NCI-H460 (cell line): ENCODE measurements at places on chromosomes 16 and 17. TPM values are rescaled to one million over a fixed set of nuclear protein-coding genes. Genes with fewer than 3 reads are reported as not detected.

DNA sequence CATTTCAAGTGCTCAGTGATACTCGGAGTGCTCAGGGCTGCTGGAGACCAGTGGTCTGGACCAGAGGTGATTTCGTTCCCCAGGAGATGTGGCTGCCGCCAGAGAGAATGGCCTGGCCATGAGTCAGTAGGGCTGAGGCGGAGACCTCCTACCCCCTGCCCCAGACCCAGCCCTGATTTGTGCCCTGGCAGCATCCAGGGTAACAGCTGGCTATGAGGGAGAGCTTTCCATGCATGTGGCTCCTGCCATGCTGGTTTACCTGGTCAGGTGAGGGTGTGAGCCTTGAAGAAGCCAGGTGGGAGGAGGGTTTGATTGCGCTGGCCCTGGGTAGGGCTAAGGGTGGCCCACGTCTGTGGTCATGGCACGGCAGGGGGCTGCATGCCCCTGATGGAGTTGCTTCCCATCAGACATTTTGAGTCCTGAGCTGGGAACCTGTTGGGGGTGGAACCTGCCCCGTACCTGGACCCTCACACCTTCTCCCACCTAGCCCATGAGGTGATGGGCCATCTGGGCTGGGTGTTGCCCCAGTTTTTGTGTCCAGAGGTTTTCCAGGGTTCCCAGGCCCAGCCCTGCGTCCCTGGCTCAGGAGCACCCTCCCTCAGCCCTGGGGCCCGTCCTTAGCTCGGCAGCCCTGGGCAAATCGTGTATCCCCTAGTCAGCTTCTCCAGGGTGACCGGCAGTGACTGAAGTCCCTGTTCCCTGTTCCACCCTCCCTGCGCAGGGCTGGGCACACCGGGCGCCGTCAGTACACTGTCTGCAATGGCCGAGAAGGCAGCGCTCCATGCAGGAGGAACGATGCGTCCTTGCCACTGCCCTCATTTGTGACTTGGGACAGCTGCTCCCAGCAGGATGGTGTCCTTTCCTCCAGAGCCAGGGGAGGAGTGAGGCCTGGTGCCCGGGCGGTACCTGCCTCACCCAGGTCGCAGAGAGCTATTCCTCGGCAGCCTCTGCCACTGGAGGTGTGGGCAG is 9.0 kb upstream of the CSNK1D start:
- DNase-seq = no peak

DNA sequence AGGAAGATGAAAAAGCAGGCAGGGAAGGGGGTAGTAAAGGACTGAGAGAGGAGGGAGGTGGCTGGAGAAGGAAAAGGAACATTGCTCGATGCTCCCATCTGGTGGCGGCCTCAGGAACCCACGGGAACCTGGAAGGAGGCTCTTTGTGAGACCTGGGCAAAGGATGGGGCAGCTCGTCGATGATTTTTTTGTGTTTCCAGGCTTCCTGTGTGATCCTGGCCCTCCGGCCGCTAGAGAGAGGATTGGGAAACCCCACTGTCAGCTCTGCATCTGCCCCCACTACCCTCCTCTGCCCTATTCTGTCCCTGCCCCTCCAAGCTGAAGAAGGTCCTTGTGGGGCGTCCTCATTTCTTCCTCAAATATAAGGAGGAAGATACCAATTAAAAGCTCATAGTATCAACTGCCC is 6.6 kb downstream of the WFIKKN2 start:
- peak; percentile 70 for DNase-seq

- no peak for DNase-seq
Measured at GRCh38 chr16:17303101-17303500, 167.7 kb downstream of the XYLT1 start.

DNA sequence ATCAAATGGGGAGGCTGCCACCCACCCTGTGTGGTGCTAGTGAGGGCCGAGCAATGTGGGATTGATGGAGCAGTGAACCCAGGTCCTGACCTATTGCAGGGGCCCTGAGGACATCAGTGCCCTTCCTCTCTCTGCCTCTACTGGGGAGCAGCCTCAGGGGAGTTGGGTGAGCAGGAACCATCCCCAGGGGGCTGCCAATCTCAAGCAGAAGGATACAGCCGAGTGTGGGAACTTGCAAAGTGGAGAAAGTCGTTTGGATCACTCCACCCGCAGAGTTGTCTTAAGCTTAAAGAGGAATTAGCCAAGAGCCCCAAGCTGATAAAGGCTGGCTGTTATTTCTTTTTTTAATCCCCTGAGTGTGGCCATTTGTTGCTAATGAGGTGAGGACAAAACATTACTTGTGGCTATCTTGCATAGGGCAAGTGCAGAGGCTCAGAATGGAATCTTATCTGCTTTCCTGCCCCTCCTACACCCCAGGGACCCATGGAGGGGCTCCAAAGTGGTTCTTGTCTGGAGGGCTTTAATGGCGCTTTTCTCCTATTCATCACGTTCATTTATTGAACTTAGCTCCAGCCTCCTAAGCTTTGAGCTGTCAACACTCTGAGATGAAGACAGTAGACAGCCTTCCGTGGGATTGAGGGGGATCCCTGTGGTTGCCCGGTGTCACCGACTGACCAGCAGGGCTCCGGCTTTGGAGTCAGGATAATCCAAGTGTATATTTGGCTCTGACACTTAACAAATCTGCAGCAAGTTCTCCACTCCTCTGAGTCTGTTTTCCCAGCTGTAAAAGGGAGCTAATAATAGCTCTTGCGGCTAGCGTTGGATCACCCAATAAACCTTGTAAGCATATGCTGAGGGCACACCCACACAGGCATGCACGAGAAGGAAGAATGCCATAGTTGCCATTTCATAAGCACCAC is 45.1 kb downstream of the MYH11 start:
- DNase-seq = peak; percentile 65

- no peak for DNase-seq
Measured at GRCh38 chr17:36048066-36048465, 16.0 kb upstream of the CCL18 start.

- no peak for DNase-seq
Measured at GRCh38 chr17:57535249-57535966, 209.7 kb downstream of the CCDC182 start.

DNA sequence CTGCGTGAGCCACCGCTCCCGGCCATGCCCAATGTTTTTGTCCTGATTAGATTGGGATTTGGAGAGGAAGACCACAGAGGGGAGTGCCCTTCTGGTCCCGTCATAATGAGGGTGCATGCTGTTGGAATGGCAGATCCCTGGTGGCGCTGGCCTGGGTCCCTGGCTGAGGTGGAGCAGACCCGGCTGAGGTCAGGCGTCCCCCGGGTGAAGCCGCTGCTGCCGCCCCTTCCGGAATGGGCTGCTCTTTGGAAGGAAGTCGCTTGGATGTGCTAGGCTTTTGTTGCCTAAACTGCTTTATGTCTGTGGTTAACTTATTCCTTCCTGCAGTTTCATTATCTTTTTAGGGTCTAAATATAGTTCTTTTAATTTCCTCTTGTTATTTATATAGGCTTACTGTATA is 120.3 kb upstream of the CHMP6 start:
- no peak for DNase-seq

- no peak for DNase-seq
Measured at GRCh38 chr16:31134625-31135534, 647 bp downstream of the PRSS8 start.

- DNase-seq = no peak
Measured at GRCh38 chr17:7824021-7824924, 9.7 kb upstream of the KDM6B start.

DNA sequence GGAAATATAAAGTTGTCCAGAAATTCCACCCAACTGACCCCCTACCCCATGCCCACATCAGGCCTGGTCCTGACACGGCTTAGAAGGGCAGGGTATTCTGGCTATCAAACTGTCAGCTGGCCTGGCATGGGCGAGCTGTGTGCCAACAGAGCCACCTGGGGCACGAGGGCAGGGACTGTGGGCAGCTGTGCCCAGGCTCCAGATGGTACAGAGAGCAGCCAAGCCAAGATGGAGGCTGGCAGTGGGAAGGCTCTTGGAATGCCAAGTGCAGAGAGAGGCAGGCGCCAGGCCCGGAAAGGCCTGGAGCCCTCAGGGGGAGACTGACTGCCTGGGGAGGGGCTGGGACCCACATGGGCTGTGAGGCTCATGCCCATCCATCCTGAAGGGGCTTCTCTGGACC is 24.3 kb upstream of the PHF12 start:
- DNase-seq = no peak

DNA sequence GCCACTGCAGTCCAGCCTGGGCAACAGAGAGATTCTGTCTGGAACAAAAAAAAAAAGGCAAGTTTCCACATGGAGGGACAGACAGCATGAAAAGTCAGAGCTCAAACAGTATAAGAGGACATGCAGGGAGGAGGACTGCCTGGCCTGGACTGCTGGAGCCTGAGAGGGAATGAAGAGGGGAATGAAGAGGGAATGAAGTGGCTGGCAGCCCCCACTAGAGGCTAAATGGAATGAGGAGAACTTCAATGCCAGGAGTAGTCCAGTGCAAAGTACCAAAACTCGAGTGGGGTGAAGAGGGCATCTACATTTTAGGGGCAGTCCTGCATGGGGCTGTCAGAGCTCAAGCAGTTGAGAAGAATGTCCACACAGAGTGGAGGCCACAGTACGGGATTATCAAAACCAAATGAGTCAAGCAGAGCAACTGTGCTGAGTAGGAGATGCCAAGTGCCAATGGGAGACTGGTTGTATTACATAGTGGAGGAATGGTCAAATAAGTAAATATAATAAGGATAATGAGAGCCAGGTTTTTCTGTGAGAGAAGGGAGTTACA is 22.9 kb downstream of the IKZF3 start:
- no peak for DNase-seq

The GUCY2D gene
- total RNA-seq = 0.02 TPM in 1 of 2 replicates, not detected in the other

The TNFRSF17 gene
- total RNA-seq = not detected in 2 replicates

The RNF227 gene
- total RNA-seq = 5.7 and 6.3 TPM in 2 replicates

The FZD2 gene
- 1.7 and 2.0 TPM in 2 replicates for total RNA-seq

The DHRS7C gene
- not detected in 2 replicates for total RNA-seq

The FOXN1 gene
- 0.17 TPM in 1 of 2 replicates, not detected in the other for total RNA-seq

The PHOSPHO1 gene
- not detected in 2 replicates for total RNA-seq

The AANAT gene
- not detected in 2 replicates for total RNA-seq
